Glomerular endothelial cell (primary cell): ENCODE measurements at places on chromosomes 7 and 10. TPM values are rescaled to one million over a fixed set of nuclear protein-coding genes. Genes with fewer than 3 reads are reported as not detected.

C1QL3 gene
- 0.35 and 0.39 TPM in 2 replicates for total RNA-seq

ZNF467 gene
- total RNA-seq: 3.9 and 6.8 TPM in 2 replicates

EZH2 gene
- total RNA-seq: 3.1 and 8.3 TPM in 2 replicates

LRRC4 gene
- 0.10 and 1.3 TPM in 2 replicates for total RNA-seq

MMP21 gene
- 0.53 TPM in 1 of 2 replicates, not detected in the other for total RNA-seq

ASAH2 gene
- total RNA-seq: 0.88 and 3.2 TPM in 2 replicates

GFRA1 gene
- total RNA-seq: 0.99 and 5.6 TPM in 2 replicates

GPER1 gene
- 1.4 and 1.8 TPM in 2 replicates for total RNA-seq

PRKAR2B gene
- total RNA-seq: 24.2 and 28.7 TPM in 2 replicates

NEUROG3 gene
- total RNA-seq: not detected in 2 replicates

ELN gene
- 0.35 and 1.8 TPM in 2 replicates for total RNA-seq

UBE2D1 gene
- 16.7 and 19.9 TPM in 2 replicates for total RNA-seq

RBM20 gene
- 0.29 and 0.68 TPM in 2 replicates for total RNA-seq

PPP1R3C gene
- total RNA-seq: 0.87 and 1.3 TPM in 2 replicates

OR2AE1 gene
- not detected in 2 replicates for total RNA-seq

VWDE gene
- 0.35 TPM in 1 of 2 replicates, not detected in the other for total RNA-seq

FASTK gene
- total RNA-seq: 67.0 and 81.7 TPM in 2 replicates

OR2A7 gene
- total RNA-seq: 1.5 TPM in 1 of 2 replicates, not detected in the other

LIPM gene
- not detected in 2 replicates for total RNA-seq

NFE2L3 gene
- total RNA-seq: 80.3 and 83.6 TPM in 2 replicates

NCF1 gene
- total RNA-seq: 0.73 TPM in 1 of 2 replicates, not detected in the other

EPDR1 gene
- 18.1 and 21.3 TPM in 2 replicates for total RNA-seq

KCNH2 gene
- 0.87 TPM in 1 of 2 replicates, not detected in the other for total RNA-seq

C10orf143 gene
- total RNA-seq: 0.10 TPM in 1 of 2 replicates, not detected in the other

GPNMB gene
- 1.6 and 3.3 TPM in 2 replicates for total RNA-seq

GPR26 gene
- not detected in 2 replicates for total RNA-seq

CYP3A7 gene
- not detected in 2 replicates for total RNA-seq

ACTL6B gene
- total RNA-seq: not detected in 2 replicates
